ENCODE measurements at places on chromosomes 4 and X.
A peak's percentile ranks its signal among the peaks of the same experiment; 100 is the strongest.

GRCh38 chr4:2400841-2401609, 17.4 kb downstream of the ZFYVE28 start:
- no peak for DNase-seq

DNA sequence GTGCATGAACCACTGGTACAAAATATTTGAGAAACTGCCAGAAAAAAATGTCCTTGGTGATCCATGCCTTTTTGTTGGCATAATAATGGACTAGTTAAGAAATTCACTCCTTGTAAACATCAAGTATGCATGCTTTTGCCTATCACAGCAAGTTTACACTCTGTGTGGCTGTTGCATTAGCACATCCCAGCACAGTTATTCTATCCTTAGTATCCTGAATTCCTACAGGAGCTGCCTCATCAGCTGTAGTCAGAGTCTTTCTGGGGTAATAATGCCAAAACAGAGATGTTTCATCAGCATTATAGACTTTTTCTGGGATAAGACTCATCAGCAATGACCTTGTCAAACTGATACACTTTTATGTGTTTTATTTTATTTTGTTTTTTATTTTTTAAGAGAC, 82.8 kb downstream of the CHIC2 start:
- DNase-seq = no peak

DNA sequence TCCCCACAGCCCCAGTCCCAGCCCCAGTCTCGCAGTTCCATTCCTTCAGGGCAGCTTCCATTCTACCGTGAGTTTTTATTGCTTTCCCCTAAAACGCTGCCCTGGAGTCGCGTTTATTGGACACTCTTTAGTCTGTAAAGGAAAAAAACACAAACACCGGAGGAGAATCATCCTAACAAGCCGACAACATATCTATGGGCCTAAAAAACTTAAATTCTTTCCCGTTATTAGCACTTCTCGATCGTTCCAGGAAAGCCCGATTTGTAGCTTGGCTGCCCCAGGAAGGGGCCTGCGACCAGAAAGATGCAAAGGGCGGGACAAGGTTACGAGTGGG, 178.5 kb downstream of the CBR4 start:
- DNase-seq = no peak

DNA sequence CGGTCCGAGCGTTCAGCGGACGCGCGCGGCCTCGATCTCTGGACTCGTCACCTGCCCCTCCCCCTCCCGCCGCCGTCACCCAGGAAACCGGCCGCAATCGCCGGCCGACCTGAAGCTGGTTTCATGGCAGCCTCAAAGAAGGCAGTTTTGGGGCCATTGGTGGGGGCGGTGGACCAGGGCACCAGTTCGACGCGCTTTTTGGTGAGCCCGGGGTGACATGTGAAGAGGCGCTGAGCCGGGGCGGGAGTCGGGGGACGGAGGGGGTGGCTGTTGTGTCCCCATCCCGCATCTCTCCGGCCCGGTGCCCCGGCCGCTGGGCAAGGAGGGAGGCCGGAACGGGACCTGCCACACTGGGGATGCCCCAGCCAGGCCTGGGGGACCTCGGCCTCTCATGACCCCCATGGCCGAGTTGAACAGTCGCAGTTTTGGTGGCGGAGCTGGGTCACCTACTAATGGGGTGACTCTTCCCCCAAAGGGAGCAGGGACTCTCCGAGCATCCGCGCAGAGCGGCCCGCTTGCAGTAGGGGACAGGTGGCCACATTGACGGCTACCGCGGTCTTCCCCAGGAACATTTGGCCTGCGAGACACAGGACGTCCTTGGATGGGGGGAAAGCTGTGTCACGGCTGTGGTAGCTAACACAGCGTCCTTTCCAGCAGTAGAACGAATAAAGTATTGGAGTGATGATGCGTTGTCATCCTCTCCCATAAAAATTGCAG, at the start of gene GK:
GK (plus strand) TSS at position 9 of the 717 bp plus-strand sequence; CDS start at position 124, 115 bp downstream.
- no peak for DNase-seq

DNA sequence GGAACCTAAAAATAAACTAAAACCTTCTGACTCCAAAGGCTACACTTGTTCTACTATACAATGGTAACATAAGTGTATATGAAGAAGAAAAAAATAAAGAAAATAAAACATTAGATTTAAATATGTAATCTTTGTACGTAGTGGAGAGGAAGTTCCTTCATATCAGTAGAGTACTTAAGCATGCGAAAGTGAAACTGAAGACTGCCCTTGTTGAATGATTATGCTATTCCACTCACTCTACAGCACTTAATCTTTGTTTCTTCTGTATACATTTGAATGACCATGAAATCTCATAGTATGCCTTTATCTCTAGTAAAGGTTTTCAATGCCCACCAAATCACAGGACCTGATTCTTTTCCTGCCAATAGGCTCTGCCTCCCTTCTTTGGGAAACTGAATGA, 78.9 kb downstream of the NDST3 start:
- no peak for DNase-seq

GRCh38 chr4:69818060-69818639, 41.8 kb downstream of the SULT1E1 start:
- DNase-seq = no peak

DNA sequence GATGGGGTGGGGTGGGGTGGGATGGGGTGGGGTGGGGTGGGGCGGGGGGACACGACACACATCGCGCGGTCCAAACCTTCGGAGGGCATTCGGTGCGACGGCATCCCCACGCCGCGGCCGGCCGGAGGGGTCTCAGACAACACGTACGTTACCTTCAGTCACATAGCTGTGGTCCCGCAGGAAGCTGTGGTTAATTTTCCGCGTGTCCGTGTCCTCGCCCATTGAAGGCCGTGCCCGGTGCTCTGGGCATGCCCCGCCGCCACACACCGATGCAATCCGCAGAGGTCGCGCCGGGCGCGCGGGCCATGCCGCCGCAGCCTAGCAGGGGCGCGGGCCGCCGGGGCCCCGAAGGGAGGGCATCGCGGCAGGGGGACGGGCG, 417 bp downstream of the PPP2R2C start:
- no peak for DNase-seq

DNA sequence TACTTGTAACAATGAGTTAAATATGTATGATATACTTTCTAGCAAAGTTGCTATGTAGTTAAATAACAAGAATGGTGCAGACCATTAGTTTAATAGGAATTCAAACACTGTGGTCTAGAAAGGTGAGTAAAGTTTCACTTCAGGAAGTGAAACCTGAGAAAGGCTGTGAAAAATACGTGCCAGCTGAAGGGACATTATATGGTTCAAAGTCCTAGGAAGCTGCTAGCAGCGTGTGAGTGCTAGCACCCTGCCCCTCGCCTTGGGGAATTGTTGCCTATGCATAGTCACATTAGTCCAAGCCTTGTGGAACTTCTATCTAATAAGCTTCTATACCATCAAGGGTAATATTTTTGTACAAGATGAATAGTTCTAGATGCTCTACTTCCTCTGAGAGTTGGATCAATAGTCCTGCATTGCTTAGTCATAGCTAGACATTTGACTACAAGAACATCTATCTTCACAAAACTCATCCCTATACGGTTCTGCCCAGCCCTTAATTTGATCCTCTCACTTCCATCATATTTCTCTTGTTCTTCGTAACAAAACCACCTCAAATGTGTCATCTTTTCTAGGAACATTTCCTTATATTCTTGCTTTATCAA, 45.8 kb upstream of the ARSJ start:
- no peak for DNase-seq

DNA sequence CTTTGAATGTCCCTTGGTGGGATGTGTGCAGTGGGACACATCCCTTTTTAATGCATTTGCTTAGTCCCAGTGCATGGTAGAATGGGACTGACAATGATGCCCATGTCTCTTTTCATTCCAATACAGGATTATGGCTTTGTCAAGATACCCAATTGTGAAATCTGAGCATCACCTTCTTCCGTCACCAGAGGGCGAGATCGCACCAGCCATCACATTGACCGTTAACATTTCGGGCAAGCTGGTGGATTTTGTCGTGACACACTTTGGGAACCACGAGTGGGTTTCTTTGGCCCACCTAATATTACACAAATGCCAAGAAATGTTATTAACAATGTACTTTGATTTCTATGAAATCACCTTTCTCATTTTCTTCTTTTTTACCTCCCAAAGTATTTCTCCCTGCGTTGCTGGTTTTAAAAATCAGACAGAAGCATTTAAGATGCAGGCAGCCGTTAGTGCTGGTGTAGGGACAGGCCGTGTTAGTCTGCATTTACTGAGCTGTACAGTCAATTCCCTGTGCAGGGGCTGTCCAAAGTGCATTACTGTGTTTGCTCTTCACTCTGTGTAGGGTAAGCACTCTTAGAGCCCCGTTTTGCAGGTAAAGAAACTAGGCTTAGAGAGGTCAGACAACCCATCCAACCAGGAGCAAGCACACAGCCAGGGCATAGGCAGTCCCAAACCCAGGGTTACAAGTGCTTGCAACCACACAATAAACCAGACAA, 46.5 kb downstream of the CWH43 start:
- no peak for DNase-seq

DNA sequence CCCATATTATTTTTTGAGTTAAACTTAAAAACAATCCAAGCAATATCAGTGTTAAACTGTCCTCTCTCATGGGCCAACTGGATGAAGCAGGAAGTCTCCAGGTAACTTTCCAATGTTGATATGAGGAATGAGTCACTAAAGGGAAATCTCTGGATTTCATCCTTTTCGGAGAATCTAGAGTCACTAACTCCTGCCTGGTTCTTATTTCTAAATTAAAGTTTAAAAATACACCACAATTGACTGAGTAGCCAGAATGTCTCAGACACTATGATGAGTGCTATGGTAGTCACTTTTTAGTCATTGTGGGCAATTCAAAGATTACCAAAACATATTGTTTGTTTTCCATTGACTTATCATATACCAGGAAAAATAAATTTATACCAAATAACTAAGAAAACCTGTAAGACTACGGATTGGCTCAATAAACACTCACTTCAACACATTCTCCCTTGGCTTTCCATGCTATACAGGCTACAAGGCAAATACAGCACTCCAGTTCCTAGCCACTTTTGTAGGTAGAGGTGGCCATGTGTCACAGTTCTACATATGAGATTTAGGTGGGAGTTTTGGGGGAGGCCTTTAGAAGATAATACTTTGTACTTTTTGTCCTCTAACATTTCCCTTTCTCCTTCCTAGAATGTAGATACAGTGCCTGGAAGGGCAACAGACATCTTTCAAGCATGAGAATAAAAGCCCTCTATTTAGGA, 8.6 kb downstream of the SLC9B2 start:
- no peak for DNase-seq

DNA sequence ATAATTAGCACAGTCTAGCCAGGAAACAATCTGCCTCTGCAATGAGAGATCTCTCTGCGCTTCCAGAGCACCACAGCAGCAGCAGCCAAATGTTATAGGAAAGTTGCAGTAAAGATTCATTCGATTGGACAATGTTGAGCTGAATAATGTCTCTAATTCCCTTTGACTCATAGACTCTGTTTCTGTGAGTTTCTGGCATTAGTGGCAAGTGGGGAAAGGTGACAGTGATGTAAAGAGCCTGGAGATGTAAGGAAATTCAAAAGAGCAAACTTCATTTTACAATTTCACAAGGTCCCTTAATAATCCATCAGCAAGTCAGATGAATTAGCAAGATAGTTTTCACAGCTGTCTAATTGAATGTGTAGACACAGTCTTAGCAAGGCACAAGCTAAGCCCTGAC, 184.4 kb downstream of the VEGFC start:
- DNase-seq = no peak

DNA sequence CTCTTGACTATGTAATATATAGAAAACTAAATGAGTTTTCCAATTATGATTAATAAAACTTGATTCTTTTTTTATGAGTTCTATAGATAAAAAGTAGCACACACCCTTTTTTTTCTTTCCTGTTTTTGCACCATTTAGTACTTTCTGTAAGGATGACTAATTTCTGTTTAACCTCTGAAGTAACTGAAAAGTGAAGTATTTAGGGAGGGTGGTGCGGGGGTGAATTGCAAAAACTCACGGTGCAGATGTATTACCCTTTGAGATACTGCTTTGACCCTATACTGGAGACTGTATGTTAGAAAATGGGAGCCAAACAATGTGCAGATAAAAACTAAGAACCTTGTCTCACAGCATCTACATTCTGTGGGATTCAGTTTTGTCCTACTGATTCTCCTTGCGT, 471.6 kb downstream of the DTHD1 start:
- no peak for DNase-seq

DNA sequence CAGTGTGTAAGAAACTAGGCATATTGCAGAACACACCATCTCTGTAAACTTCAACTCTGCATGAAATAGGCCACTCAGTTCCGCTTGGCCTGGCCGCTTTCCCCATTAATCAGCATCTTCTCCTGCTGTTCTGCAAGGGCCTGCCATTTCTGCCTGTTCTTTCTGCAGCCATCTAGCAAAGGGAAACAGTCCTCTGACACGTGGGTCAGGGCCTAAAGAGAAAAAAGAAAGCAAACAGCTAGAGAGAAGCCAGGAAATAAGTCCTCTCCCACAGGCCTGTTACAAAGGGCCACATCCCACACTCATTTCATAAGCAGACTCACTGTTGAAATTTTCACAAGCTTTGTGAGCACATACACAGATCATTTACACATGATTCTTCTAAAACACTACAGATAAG, 130.1 kb downstream of the PDE5A start:
- no peak for DNase-seq

GRCh38 chr4:107624024-107624423, 96.0 kb downstream of the PAPSS1 start:
- no peak for DNase-seq

GRCh38 chr4:103032574-103032973, 13.1 kb upstream of the SLC9B1 start:
- DNase-seq = no peak

GRCh38 chrX:10608099-10608498, 12.3 kb downstream of the MID1 start:
- no peak for DNase-seq

- no peak for DNase-seq
These were observed 15.0 kb downstream of the IDS start for GRCh38 chrX:149490100-149490499.

DNA sequence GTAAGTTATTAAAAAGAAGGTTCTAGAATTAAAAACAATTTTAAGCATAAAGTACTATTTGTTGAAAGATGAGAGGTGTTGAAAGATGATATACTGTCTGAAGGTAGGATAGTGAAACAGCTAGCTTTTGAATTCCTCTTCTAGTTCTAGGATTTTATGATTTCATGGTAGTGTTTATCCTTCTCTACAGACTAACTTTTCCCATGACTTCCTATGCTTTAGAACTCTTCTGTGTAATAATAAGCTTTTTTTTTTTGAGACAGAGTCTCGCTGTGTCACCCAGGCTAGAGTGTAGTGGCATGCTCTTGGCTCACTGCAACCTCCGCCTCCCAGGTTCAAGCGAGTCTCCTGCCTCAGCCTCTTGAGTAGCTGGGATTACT, 96.0 kb upstream of the NUDT6 start:
- no peak for DNase-seq

GRCh38 chr4:15805583-15806517, 27.7 kb downstream of the CD38 start:
- peak; percentile 31 for DNase-seq

- DNase-seq = no peak
These were observed 85.2 kb downstream of the PLAC1 start for GRCh38 chrX:134572816-134573682.

GRCh38 chrX:111088628-111089027, 7.4 kb upstream of the PAK3 start:
- no peak for DNase-seq

GRCh38 chr4:85703096-85703495, 228.1 kb downstream of the ARHGAP24 start:
- DNase-seq = no peak

- DNase-seq = no peak
These were observed 93.8 kb upstream of the HELT start for GRCh38 chr4:184924516-184924915.

- DNase-seq = no peak
These were observed 16.1 kb upstream of the WAS start for GRCh38 chrX:48667509-48667908.
